ENCODE measurements at places on chromosomes 11 and 22.

DNA sequence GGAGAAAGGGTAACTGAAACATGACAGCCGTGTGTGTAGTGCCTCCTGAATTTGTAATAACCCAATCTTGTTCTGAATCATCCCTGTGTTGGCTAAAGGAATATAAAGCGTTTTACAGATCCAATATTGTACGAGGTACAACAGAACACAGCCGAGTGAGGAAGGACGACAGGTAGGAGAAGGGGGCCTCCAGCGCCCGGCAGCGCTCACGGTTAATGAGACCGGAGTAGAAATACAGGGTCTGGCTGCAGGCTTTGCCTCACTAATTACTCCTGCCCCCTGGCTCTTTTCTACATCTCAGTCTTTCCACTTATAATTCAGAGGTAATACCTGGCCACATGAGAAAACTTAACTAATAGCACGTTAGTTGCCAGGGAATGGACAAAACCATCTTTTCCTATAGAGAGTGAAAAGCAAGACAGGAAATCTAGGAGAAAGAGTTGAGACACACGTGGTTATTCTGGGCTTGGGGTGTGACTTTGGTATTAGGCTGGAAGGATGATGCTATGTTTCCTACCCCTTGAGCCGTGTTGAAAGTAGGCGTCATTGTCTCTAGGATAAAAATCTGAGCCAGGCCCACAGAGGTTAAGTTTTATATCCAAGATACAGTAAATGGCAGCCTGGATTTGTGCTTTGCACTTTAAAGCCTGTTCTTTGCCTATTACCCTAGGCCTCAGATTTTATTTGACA, 54.1 kb downstream of the GRIK4 start:
- no peak for DNase-seq

GRCh38 chr22:46540874-46541273, 3.5 kb upstream of the CELSR1 start:
- DNase-seq: no peak

DNA sequence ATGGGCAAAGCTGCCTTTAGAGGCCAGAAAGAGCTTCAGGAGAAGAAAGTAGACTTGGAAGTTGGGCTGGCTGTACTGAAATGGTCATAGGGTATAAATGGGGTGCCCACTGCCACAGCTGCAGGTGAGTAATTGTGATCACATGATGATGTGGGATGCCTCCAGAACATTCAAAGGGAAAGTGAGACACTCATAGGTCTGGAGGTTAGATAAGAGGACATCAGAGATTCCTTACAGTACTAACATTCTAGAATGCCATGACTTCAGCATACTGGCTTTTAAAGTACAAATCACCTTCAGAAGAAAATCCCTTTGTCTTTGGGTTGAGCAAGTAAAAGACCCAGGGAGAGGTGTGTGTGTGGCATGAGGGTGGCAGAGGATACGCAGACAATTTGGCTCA, 419.2 kb downstream of the TENM4 start:
- no peak for DNase-seq

GRCh38 chr11:76806608-76807205, 23.6 kb downstream of the TSKU start:
- DNase-seq: no peak

DNA sequence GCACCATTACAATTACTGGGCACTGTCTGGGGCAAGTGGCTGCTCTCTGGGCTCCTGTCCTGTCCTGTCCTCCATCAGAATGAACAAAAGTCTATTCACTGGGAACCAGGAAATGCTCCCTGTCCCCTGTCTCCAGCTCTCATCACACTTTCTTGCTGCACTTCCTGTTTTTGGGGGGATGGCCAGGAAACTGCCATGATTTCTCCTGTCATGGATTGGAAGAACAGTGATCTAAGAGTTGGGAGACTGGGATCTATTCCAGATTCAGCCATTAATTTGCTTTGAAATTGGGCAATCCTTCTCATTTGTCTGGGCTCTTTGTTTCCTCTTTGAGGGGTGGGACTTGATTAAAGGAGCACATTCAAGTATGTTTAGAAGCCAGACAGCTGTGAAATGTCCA, 61.4 kb upstream of the KIRREL3 start:
- no peak for DNase-seq

DNA sequence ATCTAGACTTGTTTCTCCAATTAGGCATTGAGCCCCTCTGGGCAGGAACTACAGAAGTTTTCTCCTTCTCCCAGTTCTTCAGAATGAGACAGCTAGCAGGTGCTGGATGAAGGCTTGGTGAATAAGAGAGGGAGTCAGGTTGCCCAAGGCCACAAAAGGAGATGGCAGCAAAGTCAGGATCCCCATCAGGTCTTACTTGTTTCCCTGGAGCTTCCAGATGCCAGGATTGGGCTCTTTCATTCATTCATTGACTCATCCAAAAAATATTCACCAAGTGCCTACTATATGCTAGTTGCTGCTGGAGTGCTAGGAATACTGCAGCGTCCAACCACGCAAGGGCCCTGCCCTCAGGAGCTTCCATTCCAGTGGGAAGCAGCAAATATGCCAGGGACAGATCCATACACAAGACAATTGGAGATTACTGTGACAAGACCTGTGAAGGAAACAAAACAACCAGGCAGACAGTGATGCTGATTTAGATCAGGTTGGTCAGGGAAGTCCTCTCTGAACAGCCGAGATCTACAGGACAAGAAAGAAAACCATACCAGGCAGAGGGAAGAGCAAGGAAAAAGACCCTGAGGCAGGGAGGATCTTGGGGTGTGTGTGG, 24.6 kb upstream of the LMO1 start:
- no peak for DNase-seq

DNA sequence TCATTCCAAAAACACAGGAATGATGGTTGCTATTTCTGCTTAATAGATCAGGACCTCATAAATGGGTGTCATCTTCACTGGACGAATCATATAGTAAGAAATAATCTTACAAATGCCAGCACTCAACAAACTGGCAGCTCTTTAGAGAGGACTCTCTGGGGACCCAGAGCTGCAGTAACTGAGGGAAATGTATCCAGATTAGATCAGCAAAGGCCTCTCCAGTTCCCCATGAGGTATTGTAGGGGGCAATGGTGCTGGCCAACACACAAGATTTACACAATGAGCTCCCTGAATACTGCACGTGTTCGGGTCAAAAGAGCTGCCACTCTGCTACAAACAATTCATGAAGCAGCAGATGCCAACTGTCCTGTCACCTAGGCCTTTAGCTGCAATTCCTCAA, 110.2 kb downstream of the RBFOX2 start:
- DNase-seq: no peak

DNA sequence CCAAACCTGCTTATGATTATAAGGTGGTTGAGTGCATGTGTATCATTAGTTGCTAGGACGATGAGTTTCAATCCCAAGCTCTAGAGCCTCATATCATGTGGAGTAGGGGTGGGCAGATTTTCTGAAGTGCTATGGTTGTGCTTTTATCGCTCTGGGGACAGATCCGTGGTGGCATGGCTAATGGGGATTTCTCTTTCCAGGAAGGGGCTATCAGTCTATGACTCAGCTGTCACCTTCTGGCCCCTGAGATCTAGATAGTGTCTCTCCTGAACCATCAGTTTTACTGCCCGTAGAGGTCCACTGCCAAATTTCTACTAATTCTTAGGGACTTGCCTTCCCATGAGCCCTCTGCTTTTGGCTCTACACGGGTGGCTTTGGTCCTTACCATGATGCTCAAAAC, 51.8 kb downstream of the FDX1 start:
- no peak for DNase-seq

GRCh38 chr11:61023966-61024295, 52.5 kb downstream of the CD6 start:
- no peak for DNase-seq

- DNase-seq: no peak
Measured at GRCh38 chr11:43723617-43724016, 43.1 kb downstream of the HSD17B12 start.

- no peak for DNase-seq
Measured at GRCh38 chr11:92880381-92880780, 89.1 kb upstream of the MTNR1B start.

GRCh38 chr11:110072930-110073329, 20.3 kb upstream of the ZC3H12C start:
- DNase-seq: no peak

DNA sequence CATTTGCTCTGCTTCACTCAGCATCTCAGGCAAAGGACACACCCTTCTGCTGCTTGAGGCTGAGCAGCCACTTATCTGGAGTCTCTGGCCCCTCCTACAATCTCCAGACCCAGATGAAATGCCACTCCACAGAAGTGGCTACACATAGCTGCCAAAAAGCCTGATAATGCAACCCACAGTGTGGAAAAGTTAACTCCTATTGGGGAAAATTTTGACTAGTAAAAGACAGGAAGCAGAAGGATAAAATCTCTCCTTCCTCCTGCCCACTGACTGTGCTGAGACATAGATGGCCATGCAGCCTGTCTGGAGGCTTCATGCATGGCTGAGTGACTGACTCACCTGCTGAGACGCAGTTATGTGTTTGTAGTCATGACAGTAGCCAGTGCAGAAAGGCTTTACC, 92.3 kb upstream of the TEAD1 start:
- DNase-seq: peak; percentile 95

DNA sequence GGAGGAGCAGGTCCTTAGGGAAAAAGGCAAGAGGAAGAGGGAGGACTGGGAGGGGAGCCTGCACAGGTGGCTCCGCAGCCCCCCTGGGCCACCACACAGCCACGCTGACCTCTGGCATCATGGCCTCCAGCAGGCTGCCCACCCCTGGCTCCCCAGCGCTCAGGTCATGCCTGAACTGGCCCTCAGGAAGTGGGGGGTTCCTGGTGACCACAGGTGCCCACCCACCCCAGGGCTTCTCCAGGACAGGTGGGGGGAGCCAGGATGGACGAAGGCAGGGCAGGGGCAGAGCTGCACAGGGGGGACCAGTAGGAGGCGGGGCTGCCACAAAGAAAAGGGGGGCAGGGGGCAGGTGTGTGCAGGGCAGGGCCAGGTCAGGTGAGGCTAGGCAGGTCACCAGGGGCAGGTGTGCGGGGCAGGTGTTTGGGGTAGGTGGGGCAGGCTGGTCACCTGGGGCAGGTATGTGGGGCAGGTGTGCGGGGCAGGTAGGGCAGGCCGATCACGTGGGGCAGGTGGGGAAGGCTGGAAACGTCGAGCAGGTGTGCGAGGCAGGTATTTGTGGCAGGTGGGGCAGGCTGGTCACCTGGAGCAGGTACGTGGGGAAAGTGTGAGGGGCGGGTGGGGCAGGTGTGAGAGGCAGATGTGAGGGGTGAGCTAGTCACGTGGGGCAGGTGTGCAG, 997 bp downstream of the DEAF1 start:
- no peak for DNase-seq

DNA sequence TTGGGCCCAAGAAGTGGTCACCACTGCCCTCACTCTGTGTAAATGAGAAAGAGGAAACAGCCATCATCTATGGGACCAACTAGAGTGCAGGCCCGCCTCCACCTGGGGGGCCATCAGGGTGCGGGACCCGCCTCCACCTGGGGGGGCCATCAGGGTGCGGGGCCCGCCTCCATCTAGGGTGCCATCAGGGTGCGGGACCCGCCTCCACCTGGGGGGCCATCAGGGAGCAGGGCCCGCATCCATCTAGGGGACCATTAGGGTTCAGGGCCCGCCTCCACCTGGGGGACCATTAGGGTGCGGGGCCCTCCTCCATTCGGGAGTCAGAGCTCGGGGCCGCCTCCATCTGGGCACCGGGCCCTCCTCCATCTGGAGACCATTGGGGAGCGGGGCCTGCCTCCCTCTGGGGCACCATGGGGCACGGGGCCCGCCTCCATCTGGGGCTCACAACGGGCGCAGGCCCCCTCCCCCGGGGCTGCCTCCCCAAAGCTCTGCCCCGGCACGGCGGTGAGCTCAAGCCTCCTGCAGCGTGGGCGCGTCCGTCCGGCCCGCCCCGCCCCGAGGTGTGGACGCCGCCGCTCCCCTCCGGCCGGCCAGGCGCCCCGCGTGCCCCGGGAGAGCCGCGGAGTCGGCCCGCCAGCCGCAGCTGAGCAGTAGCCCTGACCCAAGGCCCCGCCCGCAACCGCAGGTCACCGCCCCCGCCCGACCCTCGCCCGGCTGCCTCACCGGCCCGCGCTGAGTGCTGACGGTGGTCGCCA, 512 bp downstream of the TOLLIP start:
- DNase-seq: no peak
